Keratinocyte (primary cell): ENCODE measurements at places on chromosomes 1 and 21.
A peak's percentile ranks its signal among the peaks of the same experiment; 100 is the strongest.

DNA sequence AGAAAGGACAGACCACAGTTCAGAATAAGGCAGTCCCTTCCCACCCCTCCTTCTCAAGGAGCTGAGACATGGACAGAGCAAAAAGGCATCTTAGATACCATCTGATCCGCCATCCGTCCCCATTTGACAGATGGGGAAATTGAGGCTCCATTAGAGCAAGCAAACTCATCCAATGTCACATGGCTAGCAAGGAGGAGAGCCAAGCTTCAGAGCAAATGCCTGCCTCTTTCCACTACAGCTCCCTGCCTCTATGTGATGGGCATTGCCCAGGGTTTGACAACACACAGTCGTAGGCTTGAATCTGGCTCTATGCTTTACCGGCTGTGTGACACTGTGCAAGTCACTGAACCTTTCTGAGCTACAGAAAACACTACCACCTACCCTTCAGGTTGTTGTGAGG, 3.9 kb downstream of the SLC30A2 start:
- DNase-seq: no peak

DNA sequence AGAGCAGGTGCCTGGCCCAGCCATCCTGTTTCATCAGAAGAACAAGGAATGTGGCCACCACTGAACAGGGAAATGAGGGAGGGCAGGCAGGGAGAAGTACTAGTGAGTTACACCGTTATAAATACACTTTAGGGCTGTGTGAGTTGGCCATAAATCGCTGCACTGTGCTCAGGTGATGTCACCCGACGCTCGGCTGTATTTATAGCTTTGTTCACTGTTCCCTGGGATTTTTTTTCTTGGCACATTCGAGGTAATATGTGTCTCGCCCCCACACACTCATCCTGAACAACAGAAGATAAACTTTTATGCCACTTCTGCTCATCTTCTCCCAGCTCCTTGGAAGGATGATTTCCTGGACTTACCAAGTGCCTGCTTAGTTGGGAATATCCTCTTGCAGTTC, 9.0 kb upstream of the KIRREL1 start:
- no peak for DNase-seq

- no peak for DNase-seq
These were observed 12.8 kb downstream of the OTUD7B start for GRCh38 chr1:149997585-149998262.

- DNase-seq: no peak
These were observed 367.4 kb downstream of the RPS6KC1 start for GRCh38 chr1:213418268-213419071.

DNA sequence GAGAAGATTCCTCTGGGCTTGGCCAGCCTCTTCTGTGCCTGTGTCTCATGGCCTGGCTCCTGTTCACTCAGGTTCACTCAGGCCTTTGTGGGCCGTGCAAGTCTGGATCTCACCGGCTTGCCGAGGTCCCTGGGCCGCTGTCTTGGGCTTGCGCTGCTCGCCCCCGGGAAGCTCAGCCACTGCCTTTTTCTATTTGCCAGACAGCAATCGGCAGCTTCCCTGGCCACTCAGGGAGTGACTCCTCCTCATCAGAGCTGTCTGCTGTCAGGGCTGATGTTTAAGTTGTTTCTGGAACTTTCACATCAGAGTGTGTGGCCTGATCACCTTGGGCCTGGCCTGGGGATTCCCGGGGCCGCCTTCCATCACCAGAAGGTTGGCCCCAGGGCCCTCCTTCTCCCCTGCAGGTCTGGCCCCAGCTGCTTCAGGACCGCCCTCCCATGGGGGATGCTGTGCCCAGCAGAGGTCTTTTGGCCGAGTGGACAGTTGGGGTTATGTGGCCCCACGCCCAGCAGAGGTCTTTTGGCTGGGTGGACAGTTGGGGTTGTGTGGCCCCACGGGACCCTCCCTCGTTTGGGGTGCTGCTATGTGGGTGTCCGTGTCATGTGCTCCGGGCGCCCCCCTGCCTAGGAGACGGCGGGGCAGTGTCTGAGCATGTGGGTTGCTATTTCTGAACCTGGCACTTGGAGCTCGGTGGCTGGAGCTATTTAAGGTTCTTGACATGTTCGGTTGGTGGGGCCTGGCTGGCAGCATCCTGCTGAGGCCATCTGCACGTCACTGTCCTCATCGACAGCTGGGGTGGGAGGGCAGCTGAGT, 12.5 kb downstream of the SLX9 start:
- no peak for DNase-seq

DNA sequence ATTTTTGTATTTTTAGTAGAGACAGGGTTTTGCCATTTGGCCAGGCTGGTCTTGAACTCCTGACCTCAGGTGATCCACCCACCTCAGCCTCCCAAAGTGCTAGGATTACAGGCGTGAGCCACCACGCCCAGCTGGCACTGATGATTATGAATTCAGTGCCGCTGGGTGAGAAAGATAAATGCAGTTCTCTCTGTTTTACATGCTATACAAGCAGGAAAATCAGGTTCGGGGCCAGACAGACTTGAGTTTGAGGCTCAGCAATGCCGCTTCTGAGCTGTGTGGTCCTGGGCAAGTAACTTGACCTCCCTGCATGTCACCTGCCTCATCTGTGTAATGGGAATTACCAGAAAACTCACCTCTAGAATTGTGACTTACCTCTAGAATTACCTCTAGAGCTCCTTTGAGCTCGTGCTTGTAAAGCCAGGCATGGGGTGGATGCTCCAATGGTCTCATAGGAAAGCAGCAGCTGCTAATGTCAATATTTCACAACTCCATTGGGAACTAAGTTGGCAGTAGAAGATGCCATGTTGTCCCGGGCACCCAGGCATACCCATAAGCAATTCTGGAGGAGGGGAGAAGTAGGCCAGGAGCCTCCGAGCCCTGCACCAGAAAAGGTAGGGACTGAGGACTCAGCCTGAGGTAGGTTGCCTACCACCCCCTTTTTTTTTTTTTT, 119.8 kb upstream of the SLC25A33 start:
- no peak for DNase-seq

GRCh38 chr1:3186526-3186921, 117.5 kb downstream of the PRDM16 start:
- no peak for DNase-seq

GRCh38 chr21:15241997-15242736, 177.4 kb upstream of the NRIP1 start:
- no peak for DNase-seq

DNA sequence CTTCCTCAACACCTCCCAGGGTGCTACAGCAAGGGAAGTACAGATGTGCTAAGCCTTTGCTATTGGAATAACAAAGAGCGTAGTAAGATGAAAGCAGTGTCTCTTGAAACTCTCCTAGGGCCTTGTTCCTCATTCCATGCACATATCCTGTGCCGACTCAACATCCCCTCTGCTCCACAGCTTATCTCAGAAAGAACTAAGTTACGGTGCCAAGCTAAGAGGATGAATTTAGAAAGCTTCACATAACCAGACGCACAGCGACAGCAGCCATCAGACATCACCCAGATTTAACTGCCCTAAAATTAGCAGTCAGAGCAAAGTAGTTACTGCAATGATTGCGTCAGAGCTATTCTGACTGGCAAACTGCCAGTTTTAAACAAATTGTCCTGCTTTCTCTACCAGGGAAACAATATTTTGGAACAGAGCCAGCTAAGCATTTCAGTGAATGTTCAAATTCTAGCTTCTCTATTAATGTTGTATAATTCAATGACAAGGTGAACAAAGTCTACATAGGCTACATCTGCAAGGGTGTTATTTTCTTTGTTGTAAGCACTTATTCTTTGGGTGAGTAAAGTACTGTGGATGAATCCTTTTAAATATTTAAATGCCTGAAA, 9.5 kb downstream of the SIPA1L2 start:
- no peak for DNase-seq

- DNase-seq: no peak
These were observed 99.2 kb downstream of the PHTF1 start for GRCh38 chr1:113660088-113660487.

DNA sequence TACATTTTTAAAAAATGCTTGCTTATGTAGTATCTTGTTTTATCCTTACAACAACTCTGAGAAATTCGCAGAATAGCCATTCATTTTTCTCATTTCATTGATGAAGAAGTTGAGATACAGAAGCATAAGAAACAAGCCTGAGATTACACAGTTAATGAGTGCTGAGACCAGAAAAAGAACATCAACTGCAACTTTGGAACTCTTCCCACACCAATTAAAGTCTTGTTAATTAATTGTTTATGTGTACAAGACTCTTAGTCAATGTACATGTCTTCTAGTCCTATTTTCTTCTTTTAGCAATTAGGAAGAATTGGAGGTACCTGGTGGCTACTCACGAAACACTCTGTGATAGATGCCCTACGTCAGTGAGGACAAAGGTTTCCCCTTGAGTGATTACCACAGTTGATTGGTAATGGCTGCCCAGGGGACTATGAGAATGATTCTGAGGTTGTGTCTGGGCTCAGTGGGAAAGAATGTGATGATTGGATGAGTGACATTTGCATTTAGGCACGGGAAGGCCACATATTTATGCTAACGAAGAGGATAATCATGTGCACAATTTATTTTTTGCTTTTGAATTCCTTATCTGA, 187.4 kb upstream of the KCNK2 start:
- DNase-seq: no peak

- no peak for DNase-seq
These were observed 9.4 kb upstream of the TARBP1 start for GRCh38 chr1:234488054-234489006.

DNA sequence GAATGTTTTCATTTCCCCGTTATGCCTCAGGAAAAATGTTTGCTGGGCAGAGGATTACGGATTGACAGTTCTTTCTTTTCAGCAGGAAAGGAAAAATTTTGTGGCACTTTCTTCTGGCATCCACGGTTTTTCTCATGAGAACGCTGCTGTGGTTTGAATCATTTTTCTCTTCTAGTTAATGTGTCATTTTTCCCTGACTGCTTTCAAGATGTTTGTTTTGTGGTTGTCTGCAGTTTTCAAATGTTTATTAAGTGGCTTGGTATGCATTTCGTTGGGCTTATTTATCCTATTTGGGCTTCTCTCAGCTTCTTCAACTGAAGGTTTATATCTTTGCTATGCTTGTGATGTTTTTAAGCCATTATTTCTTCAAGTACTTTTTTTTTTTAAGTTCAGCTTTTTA, 359.0 kb downstream of the RGS7 start:
- DNase-seq: no peak

- no peak for DNase-seq
These were observed 26.7 kb upstream of the PAPPA2 start for GRCh38 chr1:176436251-176436650.

DNA sequence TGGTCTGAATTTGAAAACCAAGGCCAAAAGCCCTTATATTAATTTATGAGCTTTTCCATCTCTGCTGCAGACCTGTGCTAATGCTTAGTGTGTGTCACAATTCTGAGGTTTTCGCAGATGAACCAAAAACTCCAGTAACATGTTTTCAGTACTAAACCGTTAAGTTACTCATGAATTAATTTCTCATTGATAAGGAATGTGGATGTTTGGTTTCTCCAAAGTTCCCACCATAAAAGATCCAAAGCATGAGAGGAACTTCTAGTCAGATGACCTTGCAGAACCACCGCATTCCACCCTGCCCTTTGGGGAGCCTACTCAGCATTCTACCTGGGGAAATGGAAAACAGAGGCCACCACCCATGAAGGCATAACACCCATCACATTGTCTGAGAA, 7.5 kb upstream of the LEPR start:
- DNase-seq: no peak

- no peak for DNase-seq
These were observed 5.6 kb upstream of the TDRD10 start for GRCh38 chr1:154496383-154496782.

DNA sequence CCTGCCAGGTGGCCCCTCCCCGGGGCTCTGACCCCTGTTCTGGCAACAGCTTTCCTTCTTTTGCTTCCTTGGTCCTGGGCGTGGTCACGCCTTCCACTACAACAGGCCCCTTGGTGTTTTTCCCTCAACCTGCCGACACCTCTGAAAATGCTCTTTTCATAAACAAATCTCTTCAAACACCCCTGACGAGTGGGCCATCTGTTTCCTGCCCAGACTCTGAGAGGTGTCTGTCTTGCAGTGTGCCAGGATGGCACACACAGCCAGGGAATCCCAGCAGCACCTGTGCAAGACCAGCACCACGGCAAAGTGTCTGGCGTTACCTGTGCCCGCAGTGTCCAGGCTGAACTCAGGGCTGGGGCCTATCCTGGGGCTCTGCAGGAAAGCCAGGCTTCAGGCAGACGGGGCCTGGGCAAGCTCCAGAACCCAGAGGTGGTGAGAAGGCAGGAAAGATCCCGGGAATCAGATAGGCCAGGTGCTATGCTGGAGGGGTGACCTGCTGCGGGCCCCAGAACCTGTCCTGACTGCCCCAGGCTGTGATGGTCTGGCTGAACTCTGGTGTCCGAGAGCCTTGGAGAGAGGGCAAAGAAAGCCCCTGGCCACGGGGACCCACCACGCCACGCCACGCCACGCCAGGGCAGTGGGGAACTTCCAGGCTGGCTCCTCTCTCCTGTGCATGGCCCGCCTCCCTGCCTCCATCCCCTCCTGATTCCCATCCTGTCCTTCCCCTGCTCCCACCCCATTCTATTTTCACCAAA, 88.9 kb downstream of the SIK1 start:
- no peak for DNase-seq

- no peak for DNase-seq
These were observed 132.1 kb downstream of the PLA2G4A start for GRCh38 chr1:186960861-186961260.

- DNase-seq: no peak
These were observed 40.7 kb upstream of the SCMH1 start for GRCh38 chr1:41282679-41283317.

DNA sequence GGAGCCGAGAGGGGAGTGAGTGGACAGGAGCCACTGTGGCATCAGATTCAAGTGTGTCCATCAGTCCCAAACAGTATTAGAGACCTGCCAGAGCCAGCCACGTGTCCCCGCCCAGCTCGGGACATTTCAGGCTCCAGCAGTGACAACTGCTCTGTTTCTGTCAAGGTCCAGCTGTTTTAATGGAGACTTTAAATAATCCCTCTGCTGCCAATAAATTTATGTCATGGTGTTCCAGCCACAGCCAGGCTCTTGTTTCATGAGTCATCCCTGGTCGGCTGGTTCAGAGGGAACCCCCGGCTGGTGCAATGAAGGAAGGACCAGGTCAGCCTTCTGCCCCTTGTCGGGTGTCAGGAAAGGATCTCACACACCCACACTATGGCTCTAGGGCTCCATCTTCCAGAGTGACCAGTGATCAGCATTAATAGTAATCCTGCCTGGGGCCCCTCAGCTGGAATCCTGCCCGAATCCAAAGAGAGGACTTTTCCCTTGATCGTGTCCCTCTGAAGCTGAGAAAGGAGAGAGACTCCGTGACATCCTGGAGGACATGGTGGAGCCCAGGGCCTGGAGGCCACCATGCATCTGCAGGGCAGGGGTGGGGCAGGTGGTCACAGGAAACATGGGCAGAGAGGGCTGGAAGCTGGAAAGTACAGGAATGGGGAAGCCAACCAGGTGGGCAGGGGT, 197.3 kb downstream of the MATN1 start:
- DNase-seq: no peak

- no peak for DNase-seq
These were observed 123.4 kb upstream of the TNR start for GRCh38 chr1:175866776-175867175.

GRCh38 chr1:28144203-28145135, 32.0 kb downstream of the PTAFR start:
- peak; percentile 98 for DNase-seq
